ENCODE measurements at places on chromosomes 2 and 18. TPM values are rescaled to one million over a fixed set of nuclear protein-coding genes. Genes with fewer than 3 reads are reported as not detected.

The NCKAP5 gene
- total RNA-seq: 0.50 TPM

The ANKRD23 gene
- total RNA-seq: 1.7 TPM

The FSHR gene
- not detected for total RNA-seq

The CAPN14 gene
- under 0.01 TPM for total RNA-seq

Data from thoracic aorta endothelial cell (primary cell).